ENCODE measurements at places on chromosomes 13 and 19. TPM values are rescaled to one million over a fixed set of nuclear protein-coding genes. Genes with fewer than 3 reads are reported as not detected.

- no peak for DNase-seq
These were observed 555.1 kb upstream of the SGCG start for GRCh38 chr13:22625691-22626090.

Gene CCDC169
- total RNA-seq, result 3.2 TPM

DNA sequence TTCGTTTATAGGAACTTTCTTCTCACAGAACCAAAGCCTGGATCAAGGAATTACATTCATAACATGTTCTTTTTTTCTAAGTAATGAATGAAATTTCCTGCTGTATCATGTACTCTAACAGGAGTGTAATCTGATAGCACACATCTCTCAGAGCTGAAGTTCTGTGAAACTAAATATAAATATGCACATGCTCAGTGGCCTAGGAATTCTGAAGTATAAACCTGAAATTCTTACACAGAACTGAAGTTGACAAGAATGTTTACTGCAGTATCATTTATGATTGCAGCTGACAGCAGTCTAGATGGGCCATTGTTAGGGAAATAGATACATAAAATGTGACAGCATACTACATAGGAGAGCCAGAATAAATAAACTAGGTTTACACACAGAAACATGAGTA lies 54.5 kb downstream of the USP12 start:
- no peak for DNase-seq

- DNase-seq, result no peak
These were observed 270.4 kb downstream of the ENOX1 start for GRCh38 chr13:43516401-43516833.

GRCh38 chr19:7292352-7292949 lies 1.8 kb downstream of the INSR start:
- no peak for DNase-seq

DNA sequence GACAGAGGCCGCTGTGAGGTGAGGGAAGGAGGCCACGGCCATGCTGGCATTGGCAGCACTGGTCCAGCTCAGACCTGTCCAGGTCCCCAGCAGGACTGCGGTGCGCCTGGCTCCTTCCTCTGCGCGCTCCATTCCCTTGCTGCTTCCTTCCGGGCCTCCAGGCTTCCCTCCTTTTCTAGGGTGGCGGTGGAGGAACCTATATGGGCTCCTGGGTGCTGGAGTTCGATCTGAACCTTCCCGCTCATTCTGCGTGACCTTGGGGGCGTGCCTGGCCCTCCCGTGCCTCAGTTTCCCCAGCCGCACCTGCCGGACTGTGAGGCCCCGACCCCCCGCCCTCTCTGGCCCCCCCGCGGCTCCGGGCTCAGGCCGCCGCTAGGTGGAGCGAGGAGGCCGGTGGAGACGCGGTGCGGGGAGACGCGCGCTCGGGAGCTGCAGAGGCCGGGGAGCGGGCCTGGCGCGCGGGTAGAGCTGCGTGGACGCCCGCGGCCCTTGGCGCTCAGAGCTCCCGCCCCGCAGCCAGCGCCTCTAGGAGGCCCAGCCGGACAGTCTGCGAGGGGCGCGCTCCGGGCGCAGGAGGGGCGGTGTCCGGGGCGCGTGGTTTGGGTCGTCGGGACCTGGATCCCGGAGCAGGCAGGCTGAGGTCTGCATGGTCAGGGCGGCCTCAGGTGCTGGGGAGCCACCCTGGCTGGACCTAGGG lies 29.9 kb downstream of the EFNA2 start:
- DNase-seq, result no peak

DNA sequence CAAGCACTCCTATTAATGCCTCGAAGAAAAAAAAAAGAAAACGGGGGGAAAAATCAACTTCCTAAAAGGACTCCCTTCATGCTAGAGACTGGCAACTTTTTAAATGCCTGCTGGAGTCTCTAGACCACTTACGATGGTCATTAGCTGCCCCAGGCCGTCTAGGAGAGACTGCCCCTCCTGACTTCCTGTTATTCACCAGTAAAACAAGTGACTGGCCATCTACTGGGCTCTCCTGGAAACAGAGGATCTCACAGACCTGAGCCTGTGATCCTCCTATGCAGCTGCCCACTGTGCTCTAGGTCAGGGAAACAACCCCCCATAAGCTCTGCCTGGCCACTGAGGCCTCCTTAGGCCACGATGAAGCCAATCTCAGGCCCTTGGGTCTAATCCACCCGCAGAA lies 7.4 kb downstream of the ZNF266 start:
- DNase-seq, result no peak

Gene TBXA2R
- not detected for total RNA-seq

Gene NCAN
- 0.80 TPM for total RNA-seq

DNA sequence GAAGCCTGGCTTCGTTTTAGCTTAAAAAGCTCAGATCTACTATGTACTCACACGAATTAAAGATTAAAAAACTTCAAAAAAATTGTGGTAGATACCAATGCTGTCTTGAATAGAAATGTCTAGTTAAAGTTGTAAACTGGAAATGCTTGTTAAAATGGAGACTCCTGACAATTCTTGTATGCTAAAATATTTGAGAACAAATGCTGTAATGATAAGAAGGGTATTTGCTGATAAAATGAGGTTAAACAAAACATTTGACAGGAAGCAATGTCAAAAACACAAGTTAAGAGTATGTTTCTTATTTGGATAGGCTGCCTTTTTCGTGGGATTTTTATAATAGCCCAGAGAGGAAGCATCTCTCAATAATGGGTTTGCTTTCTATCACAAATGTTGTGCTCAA lies 48.0 kb upstream of the POSTN start:
- no peak for DNase-seq

Gene ZNF506
- 11.8 TPM for total RNA-seq

DNA sequence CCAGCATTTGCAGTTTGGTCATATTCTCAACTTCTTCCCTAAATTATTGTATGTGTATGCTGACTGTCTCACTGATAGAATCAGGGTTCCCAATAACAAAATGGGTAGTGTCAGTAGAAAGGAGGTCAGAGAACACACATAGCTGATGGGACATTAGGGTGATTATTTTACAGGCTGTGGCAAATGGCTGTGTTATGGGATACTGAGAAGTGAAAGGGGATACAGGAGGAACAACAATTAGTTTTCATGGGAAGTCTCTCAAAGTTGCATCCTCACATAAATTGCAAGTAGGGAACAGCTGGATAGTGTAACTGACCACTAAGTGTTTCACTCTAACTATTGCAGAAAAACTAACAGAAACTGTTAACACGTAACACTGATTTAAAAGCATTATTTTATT lies 1199.3 kb downstream of the PCDH17 start:
- no peak for DNase-seq

GRCh38 chr19:3458229-3459088 lies 21.9 kb downstream of the SMIM24 start:
- DNase-seq, result no peak

- no peak for DNase-seq
These were observed 194.0 kb upstream of the NBEA start for GRCh38 chr13:34748073-34748472.

Gene USHBP1
- 0.29 TPM for total RNA-seq

DNA sequence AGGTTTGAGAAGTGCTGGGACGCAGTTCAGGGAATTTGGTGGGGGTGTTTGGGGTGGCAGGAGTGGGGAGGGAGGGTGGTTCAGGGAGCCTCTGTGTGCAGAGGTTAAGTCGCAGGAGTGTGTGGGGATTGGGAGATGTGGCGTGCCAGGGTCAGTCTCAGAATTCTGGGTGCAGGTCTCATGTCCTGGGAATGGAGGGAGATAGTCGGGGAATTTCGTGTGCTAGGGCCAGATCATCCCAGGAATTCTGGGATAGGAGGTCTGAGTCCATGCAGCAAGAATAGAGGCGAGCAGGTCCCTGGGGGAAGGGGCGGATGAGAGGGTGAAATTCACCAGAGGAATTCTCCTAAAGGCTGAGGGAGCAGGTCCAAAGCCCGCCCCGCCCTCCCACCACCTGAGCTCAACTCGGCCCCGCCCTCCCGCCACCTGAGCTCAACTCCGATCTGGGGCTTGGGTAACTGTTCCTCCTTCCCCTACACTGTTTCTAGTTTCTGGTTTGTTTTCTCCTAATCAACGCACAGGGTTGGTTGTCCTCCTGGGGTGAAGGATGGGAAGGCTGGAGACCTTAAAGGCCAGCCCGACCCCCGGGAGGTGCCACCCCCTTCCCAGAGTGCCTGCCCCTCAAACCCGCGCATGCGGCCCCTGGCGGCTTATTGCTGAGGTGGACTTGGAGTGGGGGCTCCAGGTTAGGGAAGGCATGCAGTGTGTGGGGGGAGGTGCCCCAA lies 15.2 kb downstream of the KCNC3 start:
- no peak for DNase-seq

GRCh38 chr13:23160638-23161480 lies 19.9 kb upstream of the SGCG start:
- DNase-seq, result no peak

- DNase-seq, result no peak
These were observed 9.5 kb downstream of the IL17D start for GRCh38 chr13:20713014-20713376.

GRCh38 chr19:16589917-16590316 lies 17.7 kb upstream of the SLC35E1 start:
- no peak for DNase-seq

Gene IGFL1
- total RNA-seq, result 0.56 TPM

- DNase-seq, result no peak
These were observed 9.6 kb upstream of the SLITRK6 start for GRCh38 chr13:85808811-85809210.

DNA sequence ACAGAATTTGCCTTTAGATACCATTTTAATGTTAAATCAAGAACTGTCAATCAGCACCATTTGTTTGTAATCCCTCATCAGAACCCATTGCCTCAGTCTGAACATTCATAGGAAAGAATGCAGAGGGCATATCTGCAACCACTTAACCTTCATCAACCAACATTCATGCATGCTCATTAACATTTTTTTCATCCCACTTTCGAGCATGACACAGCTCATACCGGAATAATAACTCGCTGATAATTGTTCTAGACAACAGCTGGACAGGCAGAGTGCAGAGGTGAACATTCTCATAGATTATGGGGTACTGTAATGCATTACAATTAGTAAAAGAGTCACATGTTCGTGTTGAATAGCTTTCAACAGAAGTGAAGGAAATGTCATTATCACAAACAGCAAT lies 216.8 kb downstream of the DIAPH3 start:
- no peak for DNase-seq

Gene DIAPH3
- 8.6 TPM for total RNA-seq

DNA sequence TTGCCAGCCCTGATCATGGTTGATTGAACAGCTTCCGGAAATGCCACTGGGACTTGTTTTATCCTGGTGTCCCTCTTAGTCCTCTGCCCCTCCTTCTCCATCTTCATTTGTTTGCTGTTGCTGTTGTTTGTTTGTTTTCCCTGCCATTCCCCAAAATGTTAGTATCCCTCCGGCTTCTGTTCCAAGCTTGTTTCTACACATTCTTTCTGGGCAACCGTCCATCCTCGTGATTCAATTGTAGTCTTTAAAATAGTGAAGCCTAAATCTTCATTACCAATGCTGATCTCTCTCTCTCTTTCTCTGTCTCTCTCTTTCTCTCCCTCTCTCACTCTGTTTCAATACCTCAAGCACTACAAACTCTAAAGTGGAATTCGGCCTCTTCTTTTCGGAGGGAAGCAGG lies 649.3 kb upstream of the ARGLU1 start:
- DNase-seq, result no peak

Gene KASH5
- not detected for total RNA-seq

- DNase-seq, result no peak
These were observed 33.2 kb downstream of the KCTD12 start for GRCh38 chr13:76852986-76853385.

DNA sequence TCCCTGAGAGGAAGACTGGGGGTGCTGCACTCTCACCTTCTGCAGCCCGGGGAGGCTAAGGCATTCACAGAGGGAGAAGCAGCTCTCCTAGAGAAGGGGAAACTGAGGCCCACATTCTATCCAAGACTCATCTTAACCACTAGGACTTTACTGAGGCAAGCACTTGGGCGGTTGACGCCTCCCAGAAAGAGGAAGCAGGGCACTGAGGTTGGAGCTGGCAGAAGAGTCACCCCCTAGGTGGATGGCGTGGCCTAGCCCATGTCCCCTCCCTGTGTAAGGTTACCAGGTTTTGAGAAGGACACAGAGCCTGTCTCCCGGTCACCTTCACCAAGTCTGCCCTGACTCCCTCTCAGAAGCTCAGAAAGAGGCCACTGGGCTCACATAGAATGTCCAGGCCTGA lies 2.7 kb downstream of the S1PR2 start:
- DNase-seq, result no peak

Gene DHDH
- 3.4 TPM for total RNA-seq

DNA sequence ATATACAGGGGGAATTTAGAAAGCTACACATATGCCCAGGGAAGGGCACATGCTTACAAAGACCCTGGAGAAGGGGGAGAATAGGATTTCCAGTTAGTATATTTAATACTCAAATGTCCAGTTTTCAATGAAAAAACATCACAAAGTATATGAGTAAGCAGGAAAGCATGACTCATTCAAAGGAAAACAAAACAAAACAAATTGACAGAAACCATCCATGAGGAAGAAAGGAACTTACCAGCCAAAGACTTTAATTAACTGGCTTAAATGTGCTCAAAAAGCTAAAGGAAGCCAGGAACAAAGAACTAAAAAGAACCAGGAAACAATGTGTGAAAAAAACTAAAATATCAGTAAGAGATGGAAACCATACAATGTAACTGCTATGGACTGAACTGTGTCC lies 716.2 kb upstream of the ARGLU1 start:
- DNase-seq, result no peak

DNA sequence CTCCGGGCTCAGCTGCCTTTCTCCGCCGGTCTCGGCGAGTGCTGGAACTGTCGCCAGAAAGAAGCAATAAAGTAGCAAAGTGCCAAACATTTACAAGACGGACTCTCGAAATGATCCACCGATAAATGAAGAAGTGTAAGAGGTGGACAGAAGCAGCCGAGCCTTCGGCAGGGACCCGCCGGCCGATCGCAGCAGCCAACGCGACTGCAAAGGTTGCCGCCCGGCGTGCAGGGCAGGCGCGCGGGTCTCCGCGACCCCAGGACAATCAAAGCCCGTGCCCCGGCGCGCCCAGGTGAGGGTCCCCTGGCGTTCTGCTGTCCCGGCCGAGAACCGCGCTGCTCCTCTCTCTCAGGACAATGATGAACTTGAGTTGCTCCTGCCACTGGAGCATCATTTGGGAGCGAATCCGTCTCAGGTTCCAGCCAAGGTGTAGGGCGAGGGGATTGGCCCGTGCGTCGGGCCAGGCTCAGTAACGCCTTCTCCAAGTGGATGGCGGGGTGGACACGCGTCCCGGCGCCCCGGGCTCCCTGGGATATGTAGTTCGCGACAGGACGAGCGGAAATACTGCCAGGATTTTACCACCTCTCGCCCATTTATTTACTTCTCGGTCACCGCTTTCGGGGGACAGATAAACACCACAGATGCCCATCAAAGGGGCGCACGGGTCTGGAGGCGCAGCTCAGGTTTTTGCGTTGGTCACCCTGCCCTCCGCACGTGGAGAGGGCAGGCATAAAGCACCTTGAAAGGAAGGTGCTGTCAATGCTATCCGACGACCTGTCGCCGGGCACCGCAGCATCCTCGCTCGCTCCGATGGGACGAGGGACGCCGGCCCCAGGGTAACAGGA lies at the start of the genes BIVM and POGLUT2:
Gene BIVM (plus strand): TSS at position 539 of the 845 bp plus-strand sequence. CDS start 8,149 bp downstream, outside the sequence.
Gene POGLUT2 (minus strand): TSS at position 396 of the 845 bp plus-strand sequence. CDS start 306 bp downstream, at position 90.
- DNase-seq, result peak; percentile 90

Gene CGB5
- total RNA-seq, result not detected

- no peak for DNase-seq
These were observed 2.9 kb upstream of the CSNK1G2 start for GRCh38 chr19:1938071-1938470.

Data from type B pancreatic cell (in vitro differentiated cells).